ENCODE measurements at places on chromosomes 2 and 18. TPM values are rescaled to one million over a fixed set of nuclear protein-coding genes. Genes with fewer than 3 reads are reported as not detected.

GRCh38 chr2:210162466-210163124 lies 8.6 kb downstream of the KANSL1L start:
- no peak for DNase-seq

- DNase-seq, result no peak
Measured at GRCh38 chr18:78309307-78309706, 670.3 kb upstream of the SALL3 start.

GRCh38 chr2:133823226-133823550 lies 254.9 kb upstream of the NCKAP5 start:
- DNase-seq, result no peak

Gene LYPD6
- total RNA-seq, result 2.9 TPM

Gene AAMP
- total RNA-seq, result 61.5 TPM

Gene CD28
- not detected for total RNA-seq
